ENCODE measurements at places on chromosomes 1 and 21.

- ATAC-seq = peak; percentile 90
Observed at GRCh38 chr21:32569261-32570230, 15.8 kb downstream of the TCP10L start.

DNA sequence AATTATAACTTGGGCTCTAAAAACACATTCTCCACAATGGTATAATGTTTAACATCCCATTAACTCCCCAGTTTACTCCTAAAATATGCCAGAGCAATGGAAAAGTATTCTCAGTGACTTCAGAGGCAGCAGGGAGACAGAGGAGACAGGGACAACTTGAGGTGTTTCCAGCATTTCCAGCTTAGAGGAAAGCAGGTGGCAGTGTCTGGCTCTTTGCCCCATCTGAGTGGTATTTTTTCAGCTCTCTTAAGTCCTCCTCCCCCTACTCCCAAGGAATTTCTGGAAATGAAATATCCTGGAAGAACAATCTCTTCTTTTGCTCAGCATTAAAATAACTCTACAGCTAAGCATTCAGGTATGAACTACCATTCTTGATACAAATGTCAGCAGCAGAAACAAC lies 10.8 kb upstream of the ERMAP start:
- no peak for ATAC-seq

DNA sequence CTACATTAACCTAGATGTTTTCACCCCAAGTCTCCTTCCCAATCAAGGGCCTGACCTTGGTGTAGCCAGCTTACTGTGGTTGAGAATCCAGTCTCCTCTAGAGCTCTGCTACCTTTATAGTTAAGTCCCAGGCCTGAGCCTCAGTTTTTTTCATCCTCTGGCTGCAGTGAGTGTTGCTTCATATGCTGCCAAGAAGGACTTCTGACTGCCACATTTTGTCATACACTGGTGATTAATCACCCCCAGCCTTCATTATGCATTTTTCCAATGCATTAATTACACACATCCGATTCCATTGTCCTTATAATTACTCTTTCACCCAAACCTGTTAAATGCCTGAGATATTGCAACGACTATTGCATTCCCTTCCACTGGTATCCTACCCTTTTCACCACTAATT lies 66.3 kb upstream of the FGGY start:
- no peak for ATAC-seq

- ATAC-seq = no peak
Observed at GRCh38 chr1:174800216-174800851, 199.4 kb upstream of the CACYBP start.

- no peak for ATAC-seq
Observed at GRCh38 chr1:218772575-218772974, 401.1 kb upstream of the LYPLAL1 start.

DNA sequence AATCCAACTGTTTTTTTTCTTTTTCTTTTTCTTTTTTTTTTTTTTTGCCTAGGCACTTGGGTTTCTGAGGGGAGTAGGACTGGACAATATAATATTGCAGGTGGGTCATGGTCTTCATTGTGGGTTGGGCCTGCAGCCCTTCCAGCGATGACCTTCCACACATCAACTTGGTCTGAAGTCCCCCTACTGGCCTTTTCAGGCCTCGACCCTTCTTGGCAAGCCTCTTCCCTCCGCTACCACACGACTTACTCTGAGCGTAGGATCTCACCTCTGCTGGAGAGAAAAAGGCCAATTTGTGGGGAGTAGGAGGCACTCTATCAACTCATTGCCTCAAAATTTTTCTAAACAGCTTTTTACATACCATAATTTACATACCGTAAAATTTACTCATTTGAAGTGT lies 51.1 kb upstream of the GRIK3 start:
- no peak for ATAC-seq

GRCh38 chr1:67184838-67185421 lies 18.7 kb downstream of the IL23R start:
- ATAC-seq = no peak

DNA sequence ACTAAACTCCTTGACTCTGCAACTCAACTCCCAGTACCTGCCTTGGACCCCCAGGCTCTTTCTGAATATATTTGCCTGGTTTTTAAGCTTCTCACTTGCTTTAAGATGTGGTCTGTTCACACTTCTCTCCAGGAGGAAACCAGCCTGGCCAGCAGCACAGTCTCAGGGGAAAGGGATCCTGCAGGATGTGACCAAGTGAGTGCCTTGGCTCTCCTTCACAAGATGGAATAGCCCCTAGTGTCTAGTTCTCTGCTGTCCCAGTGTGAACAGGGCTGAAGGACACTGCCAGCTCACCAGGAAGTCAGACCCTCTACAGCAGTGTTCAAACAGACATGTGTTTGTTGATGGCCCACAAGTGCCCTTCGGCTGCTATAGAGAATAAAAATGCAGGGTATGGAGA lies 32.9 kb downstream of the CD244 start:
- no peak for ATAC-seq

- no peak for ATAC-seq
Observed at GRCh38 chr21:35849144-35849543, 211.2 kb downstream of the SETD4 start.

GRCh38 chr21:28729887-28730286 lies 262.8 kb downstream of the LTN1 start:
- ATAC-seq = no peak

DNA sequence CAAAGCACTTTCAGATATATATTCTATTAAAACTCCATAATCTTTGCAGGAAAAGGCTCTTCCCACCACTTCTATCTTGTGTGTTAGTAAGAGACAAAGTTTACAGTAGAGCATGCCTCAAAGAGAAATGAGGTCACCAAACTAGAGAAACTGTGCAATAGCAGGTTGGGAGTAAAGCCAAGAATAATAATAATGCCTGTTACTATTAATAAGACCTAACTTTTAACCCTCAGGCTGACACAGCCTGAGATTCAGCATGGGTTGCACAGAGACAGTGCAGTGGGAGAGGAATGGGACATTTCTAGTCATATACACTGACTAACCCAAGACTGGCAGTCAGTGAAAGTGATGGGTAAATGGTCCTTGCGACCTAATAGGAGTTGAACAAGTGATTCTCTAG lies 320.2 kb upstream of the NFIA start:
- ATAC-seq = no peak

DNA sequence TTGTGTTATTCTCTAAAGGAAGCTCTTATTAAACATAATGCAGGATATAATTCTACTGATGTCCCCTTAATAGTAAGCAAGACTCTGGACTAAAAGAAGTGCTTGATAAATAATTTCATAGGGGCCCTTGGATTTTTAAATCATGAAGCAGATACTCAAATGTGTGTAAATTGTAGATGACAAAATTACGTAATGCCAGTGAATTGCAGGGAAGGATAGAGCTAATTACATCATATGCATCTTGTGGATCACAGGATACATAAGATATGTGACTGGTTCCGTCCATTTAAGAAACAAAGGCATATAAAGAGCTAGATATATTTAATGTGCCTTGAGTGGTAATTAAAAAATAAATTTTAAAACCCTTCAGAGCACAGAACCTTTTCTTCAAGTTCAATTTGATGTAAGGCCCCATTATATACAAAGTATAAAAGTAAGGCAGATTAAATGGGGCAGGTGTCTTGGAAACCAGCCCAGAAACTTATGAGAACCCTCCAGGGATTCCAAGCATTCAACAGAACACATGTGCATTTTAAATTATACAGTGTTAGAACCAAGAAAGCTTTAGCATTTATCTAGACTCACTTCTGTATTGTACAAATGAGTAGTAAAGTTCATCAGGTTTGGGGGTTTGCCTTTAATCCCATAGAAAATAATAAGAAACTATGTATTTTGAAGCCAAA lies 190.4 kb downstream of the NCAM2 start:
- ATAC-seq = no peak
